ENCODE measurements at places on chromosomes 6 and 20. TPM values are rescaled to one million over a fixed set of nuclear protein-coding genes. Genes with fewer than 3 reads are reported as not detected.

DNA sequence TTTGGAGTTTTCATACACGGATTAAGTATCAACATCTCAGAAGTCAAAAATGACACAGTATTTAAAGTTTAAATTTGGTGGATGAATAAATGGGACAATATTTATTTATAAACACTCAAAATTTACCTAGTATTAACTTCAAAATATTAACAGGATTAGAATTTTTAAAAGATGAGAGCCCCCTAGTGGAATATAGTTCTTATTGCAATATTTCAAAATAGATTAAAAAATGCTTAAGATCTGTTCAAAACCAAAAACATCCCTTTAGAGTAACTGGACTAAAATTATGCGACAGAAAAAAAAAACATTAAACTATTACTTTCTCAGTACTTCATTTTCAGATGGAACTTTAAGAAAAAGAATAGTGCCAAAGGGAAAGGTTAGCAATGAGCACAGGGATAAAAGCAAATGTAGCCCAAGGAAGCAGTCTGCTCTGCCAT lies 56.6 kb downstream of the SNX14 start:
- H3K4me3 ChIP-seq, result no peak overlapping the region
- H3K36me3 ChIP-seq, result peaks cover 4% of the 10 kb centered on the region
- no peak overlapping the region for H3K27ac ChIP-seq
- no peaks in the 10 kb centered on the region for H3K4me1 ChIP-seq
- DNase-seq, result no peak

GRCh38 chr6:133983099-133983939 lies 30.3 kb downstream of the TBPL1 start:
- peaks cover 2% of the 10 kb centered on the region for H3K27me3 ChIP-seq
- no peak overlapping the region for H3K27ac ChIP-seq
- peaks cover 7% of the 10 kb centered on the region for H3K36me3 ChIP-seq
- no peak overlapping the region for H3K4me3 ChIP-seq
- DNase-seq, result no peak

GRCh38 chr20:54846948-54847347 lies 371.6 kb downstream of the DOK5 start:
- no peaks in the 10 kb centered on the region for H3K4me1 ChIP-seq
- DNase-seq, result no peak

DNA sequence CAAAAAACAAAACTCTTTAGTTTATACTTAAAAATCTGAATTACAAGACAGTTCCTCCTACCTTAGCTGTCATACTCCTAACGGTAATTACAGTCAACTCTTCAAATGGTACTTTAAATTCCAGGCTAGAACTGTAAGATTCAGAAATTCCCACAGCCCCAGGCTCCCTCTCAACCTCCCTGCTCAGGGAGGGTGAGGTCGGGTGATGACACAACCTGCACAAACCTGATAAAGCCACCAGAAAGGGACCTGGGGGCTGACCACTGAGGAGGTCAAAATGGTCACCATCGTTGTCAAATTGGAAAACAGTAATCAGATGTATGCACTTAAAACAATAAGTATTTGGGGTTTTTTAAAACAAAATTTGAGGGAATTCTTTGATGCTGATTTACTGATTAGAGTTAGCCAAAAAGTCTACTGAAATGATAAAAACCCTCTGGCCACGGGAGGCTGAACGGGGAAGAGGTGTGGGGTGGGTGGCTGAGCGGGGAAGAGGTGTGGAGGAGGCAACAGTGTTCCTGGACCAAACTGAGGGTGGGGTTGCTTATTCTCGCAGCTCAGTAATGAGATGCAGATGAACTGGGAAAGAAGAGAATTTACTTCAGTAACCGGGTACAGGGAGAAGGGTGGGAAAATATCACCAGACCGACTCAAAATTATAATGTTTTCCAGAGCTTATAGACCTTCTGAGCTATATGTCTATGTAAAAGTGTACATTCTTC lies 52.4 kb downstream of the SLC22A1 start:
- no peaks in the 10 kb centered on the region for H3K27me3 ChIP-seq
- no peaks in the 10 kb centered on the region for H3K36me3 ChIP-seq
- H3K27ac ChIP-seq, result no peak overlapping the region
- no peaks in the 10 kb centered on the region for H3K4me1 ChIP-seq

DNA sequence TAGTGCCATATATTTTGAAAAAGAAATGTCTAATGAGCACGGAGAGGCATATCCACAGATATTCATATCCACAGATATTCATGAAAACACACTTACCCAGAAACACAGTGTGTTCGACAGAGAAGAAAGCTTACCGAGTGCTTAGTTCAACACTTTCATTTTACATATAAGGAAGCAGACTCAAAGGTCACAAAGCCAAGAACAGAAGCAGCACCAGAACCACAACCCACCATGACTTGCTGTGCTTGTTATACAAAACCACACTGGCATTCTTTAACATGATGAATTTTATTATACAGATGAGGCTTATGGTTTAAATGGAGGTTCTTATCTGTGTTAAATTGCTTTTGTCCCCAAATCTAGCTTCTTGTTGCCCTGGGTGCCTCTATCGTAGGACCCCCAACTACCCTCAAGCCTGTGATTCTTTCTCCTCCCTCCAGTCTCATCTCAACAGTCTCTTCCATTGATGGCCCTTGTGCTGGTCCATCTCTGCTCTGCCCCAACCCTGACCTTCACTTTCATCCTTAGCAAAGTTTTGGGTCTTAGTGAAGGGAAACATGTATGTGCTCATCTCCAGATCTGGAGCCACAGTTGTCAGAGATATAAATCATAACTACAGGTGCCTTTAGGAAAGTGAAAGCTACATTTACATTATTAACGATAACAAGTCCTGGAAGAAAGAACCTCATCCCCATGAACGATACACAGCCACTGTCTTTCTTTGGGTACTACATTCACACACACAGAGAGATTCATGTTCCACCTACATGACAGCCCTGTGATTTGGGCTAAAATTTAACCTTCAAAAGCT lies 40.0 kb downstream of the SF3B5 start:
- no peak overlapping the region for H3K27ac ChIP-seq
- H3K36me3 ChIP-seq, result no peaks in the 10 kb centered on the region
- H3K4me1 ChIP-seq, result no peaks in the 10 kb centered on the region
- no peaks in the 10 kb centered on the region for H3K27me3 ChIP-seq
- no peak overlapping the region for H3K4me3 ChIP-seq

- H3K4me1 ChIP-seq, result peaks cover 4% of the 10 kb centered on the region
- DNase-seq, result no peak
- no peak overlapping the region for H3K4me3 ChIP-seq
Observed at GRCh38 chr6:149060300-149060984, 257.1 kb upstream of the TAB2 start.

- H3K36me3 ChIP-seq, result peaks cover 18% of the 10 kb centered on the region
- peak overlapping the region; percentile 95 for H3K4me3 ChIP-seq
Observed at GRCh38 chr20:62387933-62388635, 1.2 kb downstream of the RPS21 start.

DNA sequence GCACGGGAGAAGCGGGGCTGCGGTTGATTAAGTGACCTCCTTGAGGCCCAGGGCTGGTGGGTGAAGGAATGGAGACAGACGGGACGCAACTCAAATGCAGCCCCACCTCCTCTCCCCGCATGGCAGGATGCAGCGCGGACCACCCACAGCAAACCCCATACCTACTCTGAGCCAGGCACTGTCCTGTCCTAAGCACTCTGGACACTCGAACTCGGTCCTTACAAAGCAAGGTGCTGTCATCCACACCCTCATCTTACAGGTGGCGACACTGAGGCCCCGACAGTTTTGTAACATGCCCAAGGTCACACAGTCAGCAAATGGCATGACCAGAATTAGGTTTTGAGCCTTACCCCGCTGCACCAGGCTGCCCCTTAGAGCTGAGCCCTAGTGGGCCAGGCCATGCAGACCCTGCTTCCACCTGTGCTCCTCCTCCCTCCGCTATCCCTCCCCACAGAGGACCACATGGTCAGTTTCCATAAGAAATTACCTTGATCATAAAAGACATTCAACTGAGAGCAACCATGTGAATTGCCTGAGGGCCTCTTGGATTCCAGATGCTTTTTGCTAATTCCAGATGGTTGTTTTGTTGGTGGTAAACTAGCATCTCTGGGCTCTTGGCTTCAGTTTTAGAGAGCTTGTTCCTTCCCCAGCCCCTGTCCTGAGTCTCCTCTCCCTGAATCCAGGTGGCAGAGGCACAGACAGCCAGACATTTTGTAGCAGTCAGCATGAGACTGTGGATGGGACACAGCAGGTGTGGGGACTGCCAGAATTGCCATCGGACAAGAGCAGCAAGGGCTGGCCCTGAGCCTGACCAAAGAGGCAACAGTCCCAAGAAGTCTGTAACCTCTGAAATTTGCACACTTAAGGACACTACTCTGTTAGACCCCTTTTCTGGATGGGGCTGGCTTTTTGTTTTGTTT lies 171.9 kb upstream of the PMEPA1 start:
- no peak for DNase-seq
- H3K27me3 ChIP-seq, result no peaks in the 10 kb centered on the region

GRCh38 chr20:37579106-37579505 lies 51.4 kb upstream of the BLCAP start:
- no peak overlapping the region for H3K27ac ChIP-seq
- H3K27me3 ChIP-seq, result peaks cover 9% of the 10 kb centered on the region
- no peak overlapping the region for H3K4me3 ChIP-seq
- DNase-seq, result no peak
- H3K4me1 ChIP-seq, result peaks cover 14% of the 10 kb centered on the region

DNA sequence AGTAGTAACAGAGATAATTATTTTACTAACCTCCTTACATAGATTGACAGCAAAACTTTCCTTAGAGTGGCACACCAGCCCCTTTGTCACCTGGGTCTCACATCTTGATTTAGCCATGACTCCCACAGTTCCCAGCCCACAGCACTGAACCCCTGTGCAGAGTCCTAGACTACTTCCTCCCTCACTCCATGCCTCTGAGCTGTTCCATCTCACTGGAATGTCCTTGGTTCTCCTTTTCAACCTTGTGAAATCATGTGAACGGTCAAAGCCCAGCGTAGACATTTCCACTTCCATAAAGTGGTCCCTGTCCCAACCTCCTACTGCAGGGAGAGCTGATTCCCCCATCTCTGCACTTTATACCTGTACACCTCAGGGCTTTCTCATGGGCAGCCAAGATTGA lies 19.7 kb downstream of the CGA start:
- DNase-seq, result no peak
- H3K36me3 ChIP-seq, result no peaks in the 10 kb centered on the region
- H3K27me3 ChIP-seq, result no peaks in the 10 kb centered on the region
- no peaks in the 10 kb centered on the region for H3K4me1 ChIP-seq

- H3K36me3 ChIP-seq, result no peaks in the 10 kb centered on the region
- H3K27me3 ChIP-seq, result no peaks in the 10 kb centered on the region
- DNase-seq, result no peak
- no peak overlapping the region for H3K27ac ChIP-seq
- no peaks in the 10 kb centered on the region for H3K4me1 ChIP-seq
Observed at GRCh38 chr6:7425808-7426190, 36.2 kb downstream of the RIOK1 start.

GRCh38 chr6:44049163-44049988 lies 77.9 kb downstream of the MRPL14 start:
- H3K4me1 ChIP-seq, result peaks cover 23% of the 10 kb centered on the region
- H3K27me3 ChIP-seq, result peaks cover 8% of the 10 kb centered on the region
- no peaks in the 10 kb centered on the region for H3K36me3 ChIP-seq
- H3K4me3 ChIP-seq, result no peak overlapping the region

DNA sequence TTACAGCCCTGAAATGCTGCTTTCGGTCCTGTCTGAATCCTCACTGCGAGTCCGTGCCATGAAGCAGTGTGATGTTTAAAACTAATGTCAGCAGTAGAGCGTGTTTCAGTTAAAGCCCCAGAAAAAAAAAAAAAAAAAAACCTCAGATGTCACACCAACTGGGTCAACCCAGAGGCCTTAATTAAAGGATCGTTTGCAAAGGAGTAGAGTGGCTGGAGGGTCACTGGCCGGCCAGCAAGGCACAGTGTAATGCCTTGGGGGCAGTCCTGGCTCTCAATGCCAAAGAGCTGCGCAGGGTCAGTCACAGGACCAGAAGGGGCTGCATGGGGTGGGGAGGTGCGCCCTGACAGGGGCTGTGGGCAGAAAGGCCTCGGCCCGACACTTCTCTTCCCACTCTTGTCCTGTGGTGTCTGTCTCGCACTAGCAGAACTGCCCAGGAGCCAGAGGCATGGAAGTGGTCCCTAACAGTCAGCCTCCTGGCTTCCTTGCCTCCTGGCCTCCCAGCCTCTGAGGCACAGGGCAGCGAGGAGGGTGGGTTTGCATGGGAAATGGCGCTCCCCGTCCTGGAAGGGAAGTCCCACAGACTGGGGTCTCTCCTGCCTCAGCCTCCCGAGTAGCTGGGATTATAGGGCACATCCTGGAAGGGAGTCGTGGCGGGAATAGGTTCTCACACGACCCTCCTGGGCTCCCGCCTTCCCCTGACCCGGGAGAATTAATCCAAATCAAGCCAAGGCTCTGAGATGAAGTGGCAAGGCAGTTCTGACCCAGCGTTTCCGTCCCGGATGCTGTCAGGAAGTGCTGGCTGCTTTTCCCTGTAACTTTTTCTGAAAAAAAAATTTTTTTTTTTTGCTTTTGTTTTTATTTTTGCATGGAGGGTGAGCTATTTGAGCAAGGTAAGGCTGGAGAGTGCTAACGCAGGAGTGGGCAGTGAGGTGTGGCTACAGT lies 53.7 kb upstream of the MPC1 start:
- DNase-seq, result no peak
- peak overlapping the region; percentile 37 for H3K4me3 ChIP-seq
- H3K27me3 ChIP-seq, result peaks cover 10% of the 10 kb centered on the region
- H3K36me3 ChIP-seq, result peaks cover 38% of the 10 kb centered on the region
- peak overlapping the region; percentile 61 for H3K27ac ChIP-seq
- peaks cover 9% of the 10 kb centered on the region for H3K4me1 ChIP-seq

GRCh38 chr6:110037726-110038295 lies 59.7 kb downstream of the GPR6 start:
- H3K27ac ChIP-seq, result no peak overlapping the region
- no peak overlapping the region for H3K4me3 ChIP-seq
- H3K27me3 ChIP-seq, result peaks cover 7% of the 10 kb centered on the region
- H3K4me1 ChIP-seq, result peaks cover 20% of the 10 kb centered on the region
- H3K36me3 ChIP-seq, result no peaks in the 10 kb centered on the region

DNA sequence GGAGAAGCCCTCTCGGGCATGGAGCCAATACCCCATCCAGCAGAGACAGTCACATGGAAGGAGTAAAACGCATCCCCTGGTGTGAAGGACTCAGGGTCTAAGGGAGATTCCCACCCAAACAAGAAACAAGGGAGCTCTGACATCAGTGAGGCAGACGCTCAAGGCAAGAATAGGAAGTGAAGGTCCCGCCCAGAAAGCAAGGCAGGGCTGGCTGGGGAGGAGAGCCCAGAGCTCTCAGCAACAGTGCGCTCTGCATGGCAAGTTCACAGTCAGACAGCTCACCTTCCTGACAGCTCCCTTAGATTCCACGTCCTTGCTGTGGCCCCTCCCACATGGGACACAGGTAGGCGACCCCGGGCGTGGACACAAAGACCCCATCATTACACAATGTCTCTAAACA lies 85.6 kb downstream of the TTLL2 start:
- no peak for DNase-seq
- peaks cover 13% of the 10 kb centered on the region for H3K4me1 ChIP-seq
- H3K27me3 ChIP-seq, result peaks cover 11% of the 10 kb centered on the region

GRCh38 chr6:7899101-7899888 lies 11.3 kb downstream of the TXNDC5 start:
- no peak overlapping the region for H3K4me3 ChIP-seq
- peaks cover 6% of the 10 kb centered on the region for H3K4me1 ChIP-seq
- DNase-seq, result no peak
- no peak overlapping the region for H3K27ac ChIP-seq

Gene CLPSL2
- total RNA-seq, result not detected

Gene MUCL3
- not detected for total RNA-seq

Gene UBD
- total RNA-seq, result not detected

Gene TRAPPC3L
- total RNA-seq, result not detected
